ENCODE measurements at places on chromosomes 5 and 9.

DNA sequence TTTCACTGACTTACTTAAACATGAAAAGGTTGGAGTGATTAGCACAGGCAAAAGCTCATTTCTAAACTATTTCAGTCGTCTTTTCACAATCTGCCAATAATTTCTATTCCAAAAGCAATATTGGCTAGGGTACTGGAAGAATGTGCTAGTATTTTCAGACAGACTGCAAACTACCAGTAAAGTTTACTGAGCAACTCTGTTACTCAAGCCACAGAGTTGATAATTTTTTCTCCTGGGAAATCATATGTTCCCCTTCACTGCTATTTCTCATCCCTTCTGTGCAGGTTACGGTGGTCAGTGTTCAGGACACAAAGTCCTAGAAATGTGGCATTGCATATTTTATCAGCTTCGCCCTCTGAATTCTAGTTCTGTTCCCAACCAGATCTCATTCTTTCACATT lies 343.3 kb upstream of the TNC start:
- no peak for DNase-seq

- no peak for DNase-seq
Observed at GRCh38 chr5:103237778-103238177, 20.8 kb upstream of the MACIR start.

DNA sequence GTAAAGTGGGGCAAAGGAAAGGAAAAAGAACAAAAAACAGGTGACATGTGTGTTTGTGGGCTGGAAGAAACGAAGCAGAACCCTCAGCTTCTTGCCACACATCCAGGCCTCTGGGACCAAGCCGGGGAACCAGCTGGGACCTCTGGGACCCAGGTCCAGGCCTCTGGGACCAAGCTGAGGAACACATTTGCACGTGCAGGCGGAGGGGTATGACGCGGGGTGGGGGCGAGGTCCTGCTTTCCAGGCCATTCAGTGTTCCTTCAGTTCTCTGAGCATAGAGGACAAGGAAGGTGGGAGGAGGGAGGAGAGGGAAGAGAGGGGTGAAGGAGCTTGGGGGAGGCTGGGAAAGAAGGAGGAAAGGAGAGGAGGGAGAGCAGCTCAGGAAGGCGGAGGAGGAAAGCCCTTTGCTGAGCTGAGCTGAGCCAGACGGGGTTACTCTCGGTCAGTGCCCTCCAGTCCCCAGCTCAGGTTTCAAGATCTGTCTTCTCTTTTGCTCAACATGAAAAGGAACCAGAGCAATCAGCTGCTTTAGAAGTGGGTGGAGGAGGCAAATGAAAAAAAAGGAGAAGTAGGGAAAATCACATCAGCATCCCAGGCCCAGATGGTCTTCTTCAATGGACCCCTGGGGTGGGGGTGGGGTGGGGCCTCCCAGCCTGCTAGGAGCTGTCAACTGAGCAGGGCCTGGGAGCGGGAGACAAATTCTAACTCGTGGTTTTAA lies 59.1 kb downstream of the ABCA1 start:
- DNase-seq = peak; percentile 83

DNA sequence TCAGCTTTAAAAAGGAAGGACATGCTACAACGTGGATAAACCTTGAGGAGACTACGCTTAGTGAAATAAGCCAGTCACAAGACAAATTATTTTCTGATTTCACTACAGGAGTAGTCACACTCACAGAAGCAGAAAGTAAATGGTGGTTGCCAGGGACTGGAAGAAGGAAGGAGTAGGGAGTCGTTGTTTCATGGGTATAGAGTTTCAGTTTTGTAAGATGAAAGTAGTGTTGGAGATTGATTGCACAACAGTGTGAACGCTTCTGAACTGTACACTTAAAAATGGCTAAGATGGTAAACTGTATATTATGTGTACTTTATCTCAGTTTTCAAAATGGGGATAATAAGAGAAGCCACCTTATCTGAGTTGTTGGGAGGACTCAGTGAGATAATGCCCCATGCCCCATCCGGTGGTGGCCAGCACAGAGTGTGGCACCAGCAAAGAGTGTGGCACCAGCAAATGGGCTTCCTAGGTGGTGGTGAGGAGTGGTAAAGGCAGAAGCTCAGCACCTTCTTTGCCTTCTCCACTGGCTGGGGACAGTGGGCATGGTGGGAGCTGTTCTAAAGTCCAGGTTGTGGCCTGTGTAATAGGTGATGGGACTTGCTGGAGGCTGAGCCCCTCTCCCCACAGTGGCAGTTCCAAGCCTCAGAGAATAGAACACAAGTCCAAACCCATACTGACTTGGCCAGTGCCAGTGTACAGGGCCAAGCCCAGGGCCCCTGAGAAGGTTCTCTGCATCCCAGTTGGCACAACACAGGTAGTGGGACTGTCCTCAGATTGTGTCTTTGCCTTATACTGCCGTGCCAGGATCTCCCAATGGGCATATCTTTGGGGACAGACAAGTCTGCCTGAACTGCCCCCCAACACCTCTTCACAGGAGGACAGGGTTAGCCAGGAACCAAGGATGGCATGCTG lies 4.4 kb downstream of the SLC22A4 start:
- no peak for DNase-seq

GRCh38 chr5:2178528-2178927 lies 295.8 kb upstream of the IRX4 start:
- no peak for DNase-seq

GRCh38 chr9:79695531-79696175 lies 123.9 kb downstream of the TLE4 start:
- no peak for DNase-seq

GRCh38 chr9:19057033-19057432 lies 7.8 kb downstream of the RRAGA start:
- DNase-seq = no peak

- no peak for DNase-seq
Observed at GRCh38 chr5:67516948-67517565, 320.5 kb upstream of the CD180 start.

DNA sequence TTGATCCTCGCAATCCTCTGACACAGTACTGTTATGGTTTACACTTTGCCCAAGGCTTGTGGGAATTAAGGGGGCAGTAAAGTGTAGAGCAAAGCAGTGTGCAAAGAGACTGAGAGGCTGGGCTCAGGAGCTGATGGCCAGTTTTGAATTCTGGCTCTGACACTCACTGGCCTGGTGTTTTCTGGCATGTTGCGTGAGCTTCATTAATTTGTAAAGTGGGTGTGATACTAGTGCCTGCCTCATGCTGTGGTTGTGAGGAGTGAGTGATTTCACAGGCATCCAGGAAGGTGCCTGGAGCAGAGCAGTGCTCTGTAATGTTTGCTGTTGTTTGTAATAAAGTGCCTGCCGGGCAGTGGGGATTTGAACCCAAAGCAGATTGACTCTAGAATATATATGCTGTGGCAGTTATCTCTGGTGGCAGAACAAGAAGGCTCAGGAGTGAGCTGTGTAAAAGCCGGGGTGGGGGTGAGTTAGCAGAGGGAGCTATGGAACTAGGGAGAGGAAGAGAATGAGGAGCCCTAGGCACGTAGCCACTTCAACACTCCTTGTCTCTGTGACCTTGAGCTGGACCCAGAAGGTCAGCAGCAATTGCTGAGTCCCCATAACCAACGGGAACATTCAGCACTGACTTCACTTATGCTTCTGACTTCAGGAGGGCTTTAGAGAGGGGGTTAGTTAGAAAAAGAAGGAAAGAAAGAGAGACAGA lies 108.5 kb downstream of the DOCK2 start:
- no peak for DNase-seq

GRCh38 chr5:172383191-172383802 lies 71.0 kb downstream of the SH3PXD2B start:
- no peak for DNase-seq

Data from GM13977 (cell line).